ENCODE measurements at places on chromosomes 2 and 18. TPM values are rescaled to one million over a fixed set of nuclear protein-coding genes. Genes with fewer than 3 reads are reported as not detected.

DNA sequence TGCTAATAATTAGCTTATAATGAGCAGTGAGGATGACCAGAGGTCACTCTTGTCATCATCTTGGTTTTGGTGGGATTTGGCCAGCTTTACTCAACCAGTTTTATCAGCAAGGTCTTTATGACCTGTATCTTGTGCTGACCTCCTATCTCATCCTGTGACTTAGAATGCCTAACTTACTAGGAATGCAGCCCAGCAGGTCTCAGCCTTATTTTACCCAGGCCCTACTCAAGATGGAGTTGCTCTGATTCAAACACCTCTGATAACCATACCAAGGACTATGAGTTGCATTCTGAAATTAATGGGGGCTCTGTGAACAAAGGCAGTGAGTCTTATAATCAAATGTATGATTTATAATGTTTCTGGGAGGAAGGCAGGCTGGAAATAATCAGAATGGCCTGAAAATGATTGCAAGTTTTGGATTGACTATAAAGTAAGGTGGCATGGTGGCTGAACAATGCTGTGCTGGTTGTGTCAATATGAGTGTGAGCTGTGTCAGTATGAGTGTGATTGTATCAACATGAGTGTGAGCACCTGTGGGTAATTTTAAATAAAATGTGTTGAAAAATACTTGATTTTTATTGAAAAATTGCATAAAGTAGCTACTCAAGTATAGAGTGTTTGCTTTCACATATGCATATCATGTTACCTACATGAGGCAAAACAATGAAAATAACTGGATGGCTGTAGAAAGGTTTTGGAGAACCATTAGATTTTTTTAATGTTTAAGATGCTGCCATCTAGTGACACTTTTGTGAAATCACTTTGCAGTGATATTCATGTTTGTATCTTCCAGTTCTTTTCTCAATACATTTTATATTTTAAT lies 103.0 kb downstream of the KYNU start:
- DNase-seq, result peak; percentile 17

DNA sequence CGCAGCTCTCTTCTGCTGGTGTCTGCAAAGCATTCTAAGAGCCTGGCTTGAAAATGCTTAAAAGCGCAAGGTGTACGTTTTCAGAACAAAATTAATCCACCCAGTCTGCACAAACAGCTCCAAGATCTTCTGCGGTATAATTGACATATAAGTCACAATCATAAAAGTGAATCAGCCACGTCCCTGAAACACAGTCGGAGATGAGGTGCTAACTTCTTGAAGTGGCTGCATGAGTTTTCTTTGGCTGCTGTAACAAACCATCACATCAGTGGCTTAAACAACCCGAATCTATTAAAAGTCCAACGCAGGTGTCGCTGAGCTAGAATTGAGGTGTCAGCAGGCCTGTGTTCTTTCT lies 32.6 kb downstream of the ARL4C start:
- DNase-seq, result no peak

GRCh38 chr18:68607852-68608251 lies 107.1 kb downstream of the TMX3 start:
- DNase-seq, result no peak

ABCB11 gene
- polyA plus RNA-seq, result not detected

DNA sequence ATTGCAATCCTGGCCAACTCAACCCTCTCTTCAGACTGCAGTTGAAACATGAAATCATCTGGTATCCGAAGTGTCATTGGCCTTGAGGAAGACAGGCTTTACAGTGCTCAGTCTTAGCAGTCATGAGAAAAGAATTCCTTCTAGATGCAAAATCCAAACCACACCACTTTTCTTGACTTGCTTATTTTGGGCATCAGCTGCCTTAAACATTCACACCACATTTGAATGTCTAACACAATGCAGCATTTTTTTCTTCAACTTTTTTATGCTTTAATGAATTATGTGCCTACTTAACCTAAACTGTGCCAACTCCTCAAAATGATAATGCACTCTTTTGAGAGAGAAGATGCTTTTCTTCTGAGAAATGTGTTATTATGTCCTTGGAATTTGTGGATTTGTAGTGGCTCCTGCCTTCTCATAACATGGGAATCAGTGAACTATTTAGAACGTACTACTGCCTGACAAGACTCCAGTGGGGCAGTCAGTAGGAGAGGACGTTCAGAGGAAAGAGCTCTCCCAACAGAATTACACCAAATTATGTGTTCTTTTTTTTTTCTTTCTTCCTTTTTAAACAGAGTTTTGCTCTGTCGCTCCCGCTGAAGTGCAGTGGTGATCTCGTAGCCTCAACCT lies 3.2 kb upstream of the FAM98A start:
- peak; percentile 79 for DNase-seq

DNA sequence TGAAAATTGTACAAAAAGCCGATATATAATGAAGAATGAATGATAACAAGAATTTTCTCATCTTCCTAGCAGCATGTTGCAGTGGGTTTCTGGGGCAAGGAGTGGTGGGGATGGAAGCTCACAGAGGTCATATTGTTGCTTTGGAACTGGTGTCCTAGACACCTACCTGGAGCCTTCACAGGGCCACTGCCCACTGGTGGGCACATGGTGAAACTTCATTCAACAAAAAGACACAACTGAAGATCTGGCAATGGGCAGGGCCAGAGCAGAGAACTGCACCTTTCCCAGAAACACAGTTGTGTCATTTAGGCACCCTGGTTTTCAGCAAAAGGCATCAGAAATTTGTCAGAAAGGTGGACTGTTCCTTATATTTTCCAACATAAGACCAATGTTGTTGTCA lies 115.3 kb downstream of the FHOD3 start:
- DNase-seq, result no peak

- no peak for DNase-seq
Measured at GRCh38 chr2:25453199-25453905, 111.6 kb upstream of the DNMT3A start.

ITPRID2 gene
- polyA plus RNA-seq, result 122 TPM

- no peak for DNase-seq
Measured at GRCh38 chr2:70709275-70710037, 58.5 kb downstream of the ADD2 start.

RAPGEF4 gene
- 0.51 TPM for polyA plus RNA-seq

GRCh38 chr18:54206447-54206846 lies 18.0 kb downstream of the MBD2 start:
- DNase-seq, result no peak

GRCh38 chr2:96888072-96889011 lies 18.5 kb upstream of the SEMA4C start:
- DNase-seq, result no peak

GRCh38 chr2:74078466-74078865 lies 69.2 kb downstream of the BOLA3 start:
- DNase-seq, result no peak

DNA sequence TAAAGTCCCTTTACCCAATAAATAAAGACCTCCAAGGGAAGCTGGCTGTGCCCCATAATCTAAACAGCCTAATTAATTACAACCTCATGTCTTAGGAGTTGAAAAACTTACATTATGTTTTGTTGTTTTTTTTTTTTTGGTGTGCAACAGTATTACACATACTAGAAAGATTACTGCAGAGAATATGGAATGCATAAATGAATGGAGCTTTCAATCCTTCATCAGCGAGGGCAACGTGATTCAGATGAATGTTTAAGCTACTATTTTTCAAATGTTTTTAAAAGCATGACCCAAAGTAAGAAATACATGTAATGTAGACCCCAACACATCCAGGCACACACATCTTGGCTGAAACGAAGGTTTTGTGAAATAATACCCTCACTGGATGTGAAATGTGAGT lies 167.1 kb upstream of the FN1 start:
- no peak for DNase-seq

DNA sequence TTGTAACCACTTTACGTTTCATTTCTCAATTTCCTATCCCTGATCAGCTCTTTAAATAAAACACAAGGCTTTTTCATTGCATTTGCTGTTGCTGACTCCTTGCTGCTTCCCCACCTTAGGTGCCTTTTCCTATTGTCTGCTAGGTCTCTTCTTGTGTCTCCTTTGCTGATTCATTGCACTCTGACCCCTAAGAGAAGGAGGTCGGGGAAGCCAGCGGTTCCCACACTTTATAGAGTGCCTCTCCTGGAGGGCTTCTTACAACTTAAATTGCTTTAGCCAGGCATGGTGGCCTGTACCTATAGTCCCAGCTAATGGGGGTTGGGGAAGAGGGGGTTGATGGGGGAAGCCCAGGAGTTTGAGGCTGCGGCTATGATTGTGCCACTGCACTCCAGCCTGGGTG lies 495.0 kb downstream of the DLGAP1 start:
- DNase-seq, result no peak

MAP4K3 gene
- 75.7 TPM for polyA plus RNA-seq

- no peak for DNase-seq
Measured at GRCh38 chr2:74511104-74511989, 2.9 kb upstream of the TLX2 start.

FAM228A gene
- polyA plus RNA-seq, result 4.3 TPM

ABHD1 gene
- 0.10 TPM for polyA plus RNA-seq

GRCh38 chr18:73782405-73782804 lies 365.2 kb downstream of the FBXO15 start:
- no peak for DNase-seq

DNA sequence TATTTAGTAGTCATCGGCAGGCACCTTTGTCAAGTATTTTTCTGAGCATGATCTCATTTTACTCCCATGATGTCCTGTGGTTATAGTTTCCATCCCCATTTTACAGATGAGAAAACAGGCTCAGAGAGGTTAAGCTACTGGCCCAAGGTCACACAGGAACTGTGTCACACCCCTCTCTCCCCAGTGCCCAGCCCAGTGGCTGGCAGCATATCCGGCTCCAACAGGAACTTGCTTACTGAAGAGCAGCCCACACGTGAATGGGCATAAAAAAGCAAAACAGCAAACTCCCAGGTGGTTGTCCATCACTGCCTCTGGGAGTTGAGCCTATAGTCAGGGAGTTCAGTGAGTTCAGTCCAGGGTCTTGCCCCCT lies 8.3 kb upstream of the KLF11 start:
- no peak for DNase-seq

DNA sequence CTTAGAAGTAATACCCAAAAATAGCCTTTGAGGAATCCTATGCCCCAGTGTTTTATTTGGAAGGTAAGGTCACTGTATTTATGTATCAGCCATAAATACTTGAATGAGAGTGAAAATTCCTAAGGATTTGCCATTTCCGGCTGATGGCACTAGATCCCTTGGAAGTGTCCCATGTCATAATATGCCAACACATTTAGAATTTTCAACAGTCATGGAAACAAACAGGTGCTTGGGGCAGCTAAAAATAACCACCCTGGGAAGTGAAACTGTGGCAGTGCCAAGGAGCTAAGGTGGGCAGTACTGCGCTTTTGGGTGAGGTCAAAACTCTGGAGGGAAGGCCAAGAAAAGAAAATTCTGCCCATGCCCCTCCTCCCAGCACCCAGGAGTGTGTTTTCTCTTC lies 80.2 kb downstream of the TCF7L1 start:
- DNase-seq, result no peak
